CD4-positive, alpha-beta T cell treated with Interleukin-1 beta for 1 hour (primary cell): ENCODE measurements at places on chromosomes 1 and 21.

GRCh38 chr1:213714645-213715044 lies 273.1 kb upstream of the PROX1 start:
- no peak for DNase-seq

GRCh38 chr1:45895406-45895805 lies 92.0 kb downstream of the MAST2 start:
- DNase-seq: no peak

DNA sequence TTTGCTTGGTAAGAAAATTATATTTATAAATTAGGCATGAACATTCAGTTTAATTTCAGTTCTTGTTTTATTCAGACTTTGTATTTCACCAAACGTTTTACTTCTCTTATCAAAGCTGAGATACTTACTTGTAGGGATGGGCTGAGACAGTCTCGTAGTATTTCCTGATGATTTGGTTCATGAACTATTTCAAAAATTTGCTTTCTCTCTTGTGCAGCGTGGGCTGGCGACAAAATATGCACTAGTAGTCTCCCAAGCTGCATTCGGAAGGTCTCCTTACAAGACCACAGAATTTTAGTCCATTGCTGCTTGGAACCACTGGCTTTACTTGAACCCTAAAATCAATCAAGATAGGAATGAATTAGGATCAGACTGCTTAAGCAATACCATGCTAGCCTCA lies 91.7 kb upstream of the GNG4 start:
- no peak for DNase-seq

GRCh38 chr1:9228609-9229008 lies 6.0 kb upstream of the H6PD start:
- no peak for DNase-seq

DNA sequence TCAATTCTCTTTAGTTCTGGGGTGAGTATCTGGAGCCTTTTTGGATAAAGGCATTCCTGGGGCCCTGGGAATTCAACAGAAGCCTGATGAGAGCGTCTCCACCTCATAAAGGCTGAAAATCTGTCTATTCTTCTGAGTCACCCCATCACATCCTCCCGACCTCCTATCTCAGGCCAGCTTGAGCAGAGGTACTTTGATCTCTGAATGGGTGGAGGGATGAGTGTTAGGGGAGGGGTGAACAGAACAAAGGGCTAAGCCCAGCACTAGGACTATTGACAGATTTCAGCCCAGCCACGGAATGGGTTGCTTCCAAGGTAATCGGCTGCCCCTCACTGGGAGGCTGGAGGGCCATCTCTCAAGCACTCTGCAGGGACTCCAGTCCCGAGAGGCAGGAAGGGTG lies 2.5 kb upstream of the MYBPH start:
- DNase-seq: no peak

DNA sequence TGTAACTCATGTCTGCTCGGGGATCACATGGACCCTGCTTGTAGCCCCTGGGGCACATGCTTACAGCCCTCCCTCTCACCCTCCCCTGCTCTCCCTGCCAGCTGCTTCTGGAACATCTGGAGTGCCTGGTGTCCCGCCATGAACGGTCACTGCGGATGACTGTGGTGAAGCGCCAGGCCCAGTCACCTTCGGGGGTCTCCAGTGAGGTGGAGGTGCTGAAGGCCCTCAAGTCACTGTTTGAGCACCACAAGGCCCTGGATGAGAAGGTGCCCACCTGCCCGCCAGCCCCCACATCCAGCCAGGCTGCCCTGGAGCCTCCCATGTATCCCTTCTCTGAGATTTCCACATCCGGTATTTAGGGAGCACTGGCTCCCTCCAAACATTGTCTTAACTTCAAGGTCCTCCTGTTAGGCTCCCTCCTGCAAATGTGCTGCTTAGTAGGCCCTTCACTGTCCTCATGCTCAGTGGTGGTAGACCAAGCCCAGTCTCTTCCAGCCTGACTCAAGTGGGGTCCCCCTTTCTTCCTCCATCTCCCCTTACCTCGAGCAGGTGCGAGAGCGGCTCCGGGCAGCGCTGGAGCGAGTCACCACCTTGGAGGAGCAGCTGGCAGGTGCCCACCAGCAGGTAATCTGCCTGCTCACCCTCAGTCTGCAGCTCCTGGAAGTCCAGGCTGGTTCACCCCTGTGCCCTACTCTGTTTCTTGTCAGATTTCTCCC lies 17.7 kb downstream of the PPFIA4 start:
- no peak for DNase-seq

DNA sequence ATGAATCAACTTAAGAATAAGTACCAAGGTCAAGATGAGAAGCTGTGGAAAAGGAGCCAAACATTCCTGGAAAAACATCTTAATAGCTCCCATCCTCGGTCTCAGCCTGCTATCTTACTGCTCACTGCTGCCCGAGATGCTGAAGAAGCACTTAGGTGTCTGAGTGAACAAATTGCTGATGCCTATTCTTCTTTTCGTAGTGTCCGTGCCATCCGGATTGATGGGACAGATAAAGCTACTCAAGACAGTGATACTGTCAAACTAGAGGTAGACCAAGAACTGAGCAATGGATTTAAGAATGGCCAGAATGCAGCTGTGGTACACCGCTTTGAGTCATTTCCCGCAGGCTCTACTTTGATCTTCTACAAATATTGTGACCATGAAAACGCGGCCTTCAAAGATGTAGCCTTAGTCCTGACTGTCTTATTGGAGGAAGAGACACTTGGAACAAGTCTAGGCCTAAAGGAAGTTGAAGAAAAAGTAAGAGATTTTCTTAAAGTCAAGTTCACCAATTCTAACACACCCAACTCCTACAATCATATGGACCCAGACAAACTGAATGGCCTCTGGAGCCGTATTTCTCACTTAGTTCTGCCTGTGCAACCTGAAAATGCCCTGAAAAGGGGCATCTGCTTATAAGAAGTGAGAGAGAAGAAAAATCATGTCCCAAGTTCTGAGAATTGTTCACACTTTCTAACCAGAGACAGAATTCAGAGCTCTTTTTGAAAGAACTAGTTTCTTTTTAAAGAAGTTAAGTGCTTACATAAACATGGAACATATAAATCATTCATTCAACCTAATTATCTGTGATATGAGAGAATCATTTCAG lies 35.7 kb downstream of the TOR1AIP1 start:
- no peak for DNase-seq

GRCh38 chr1:41537788-41538351 lies 53.4 kb upstream of the EDN2 start:
- no peak for DNase-seq

- DNase-seq: no peak
Measured at GRCh38 chr1:100862591-100862990, 32.1 kb downstream of the EXTL2 start.

- DNase-seq: no peak
Measured at GRCh38 chr1:39117899-39118450, 86.5 kb upstream of the MACF1 start.

DNA sequence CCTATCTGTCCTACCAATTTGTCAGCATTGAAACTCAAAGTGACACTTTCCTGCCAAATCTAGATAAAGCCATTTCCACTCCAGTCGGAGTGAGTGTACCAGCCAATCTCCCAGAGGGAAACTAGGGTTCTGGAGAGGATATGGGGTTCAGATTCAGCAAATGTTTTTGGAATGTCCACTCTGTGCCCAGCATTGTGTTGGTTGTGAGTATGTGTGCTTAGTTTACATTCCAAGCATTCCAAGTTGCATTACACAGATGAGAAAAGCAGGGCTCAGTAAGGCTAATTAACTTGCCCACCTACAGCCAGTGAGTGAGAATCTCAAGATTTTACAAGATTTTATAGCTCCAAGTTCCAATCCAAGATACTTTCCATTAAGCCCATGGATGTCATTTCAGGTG lies 26.4 kb upstream of the RGS16 start:
- no peak for DNase-seq

GRCh38 chr1:230112131-230112701 lies 45.2 kb downstream of the GALNT2 start:
- peak; percentile 15 for DNase-seq

- DNase-seq: no peak
Measured at GRCh38 chr1:58815686-58816071, 31.8 kb upstream of the JUN start.

- peak; percentile 35 for DNase-seq
Measured at GRCh38 chr1:154863315-154864174, 6.5 kb downstream of the KCNN3 start.

- no peak for DNase-seq
Measured at GRCh38 chr1:26373789-26374188, 1.2 kb upstream of the ZNF683 start.

GRCh38 chr1:110235834-110236682 lies 25.9 kb downstream of the KCNC4 start:
- peak; percentile 28 for DNase-seq

DNA sequence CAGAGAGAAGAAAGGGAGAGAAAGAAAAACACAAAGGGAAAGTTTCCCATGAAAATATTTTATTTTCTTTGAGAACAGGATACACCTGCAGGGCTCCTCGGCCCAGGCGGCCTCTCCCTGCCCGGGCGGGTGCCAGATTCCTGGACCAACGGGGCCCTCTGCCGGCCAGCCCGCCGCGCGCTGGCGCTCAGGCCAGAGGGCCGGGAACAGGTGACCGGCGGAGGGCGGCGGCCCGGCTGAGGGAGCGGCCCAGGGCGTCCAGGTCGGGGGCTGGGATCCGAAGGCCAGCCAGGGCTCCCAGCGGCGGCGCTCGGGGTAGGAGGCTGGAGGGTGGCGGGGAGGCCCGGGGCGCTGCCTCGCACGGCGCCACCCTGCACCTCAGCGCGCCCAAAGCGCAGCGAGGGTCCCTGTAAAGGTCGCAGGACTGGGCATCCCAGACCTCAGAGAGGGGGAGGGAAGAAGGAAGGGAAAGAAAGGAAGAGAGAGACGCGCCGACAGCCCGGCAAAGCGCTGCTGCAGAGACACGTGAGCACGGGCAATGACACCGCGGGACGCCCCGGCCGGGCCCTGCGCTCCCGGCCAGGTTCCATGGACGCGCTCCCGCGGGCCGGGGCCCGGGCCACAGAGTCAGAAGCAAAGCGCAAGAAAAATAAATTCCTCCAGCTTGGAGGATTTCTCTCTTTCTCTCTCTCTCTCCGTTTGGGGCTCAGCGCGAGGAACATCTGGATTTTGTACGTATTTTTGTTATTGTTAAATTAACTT lies 927 bp downstream of the WNT9A start:
- DNase-seq: peak; percentile 70

DNA sequence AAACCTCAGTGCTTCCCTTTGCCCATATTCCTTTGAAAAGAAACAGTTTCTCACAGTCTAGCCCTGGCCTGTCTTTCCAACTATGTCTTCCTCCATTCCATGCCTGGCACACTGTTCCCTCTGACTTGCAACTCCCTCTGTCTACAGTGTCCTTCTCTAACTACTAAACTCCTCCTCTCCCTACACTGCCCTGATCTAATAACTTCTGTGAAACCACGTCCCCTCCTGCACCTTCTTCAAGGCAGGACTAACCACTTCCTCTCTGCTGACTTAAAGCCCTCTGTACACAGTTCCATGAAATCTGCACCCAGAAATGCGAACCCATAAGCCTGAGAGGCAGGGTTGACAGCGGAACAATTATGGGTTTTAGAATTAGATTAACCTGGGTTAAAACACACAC lies 62.2 kb upstream of the ATP1B1 start:
- DNase-seq: peak; percentile 56

DNA sequence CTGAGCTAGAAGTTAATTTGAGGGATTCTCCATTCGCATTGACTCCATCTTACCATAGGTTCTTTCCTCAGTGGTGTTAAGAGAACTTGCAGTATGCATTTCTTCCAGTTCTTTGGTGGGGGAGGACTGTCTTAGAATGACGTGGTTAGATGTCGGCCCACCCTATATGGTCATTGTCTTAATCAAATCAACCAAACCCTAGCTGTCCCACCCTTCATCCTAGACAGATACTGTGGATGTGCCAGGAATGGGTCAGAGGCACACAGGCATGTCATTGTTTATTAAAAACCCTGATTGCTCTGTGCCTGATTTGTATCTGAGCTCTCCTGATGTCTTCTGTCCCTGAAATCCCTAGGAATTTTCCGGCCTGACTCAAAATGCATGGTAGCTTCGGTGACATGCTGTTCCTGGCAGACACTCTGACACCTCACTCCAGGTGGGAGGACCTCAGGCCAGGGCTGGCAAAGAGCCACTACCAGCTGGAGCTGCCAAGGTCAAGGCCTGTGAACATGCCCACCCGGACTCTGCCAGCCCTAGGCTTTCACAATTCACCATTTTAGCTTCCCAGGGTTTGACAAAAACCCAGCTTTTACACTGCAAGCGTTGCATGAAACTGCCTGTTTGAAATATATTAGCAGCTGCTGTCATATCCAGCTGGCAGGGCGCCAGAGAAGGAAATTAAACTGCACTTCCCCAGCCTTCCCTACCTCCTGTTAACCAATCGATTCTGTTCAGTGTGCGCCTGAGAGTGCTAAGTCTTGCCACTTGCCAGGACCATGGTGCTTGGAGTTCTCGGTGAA lies 134.0 kb downstream of the FAM78B start:
- DNase-seq: no peak

GRCh38 chr21:44517175-44517899 lies 22.7 kb downstream of the KRTAP10-1 start:
- no peak for DNase-seq

DNA sequence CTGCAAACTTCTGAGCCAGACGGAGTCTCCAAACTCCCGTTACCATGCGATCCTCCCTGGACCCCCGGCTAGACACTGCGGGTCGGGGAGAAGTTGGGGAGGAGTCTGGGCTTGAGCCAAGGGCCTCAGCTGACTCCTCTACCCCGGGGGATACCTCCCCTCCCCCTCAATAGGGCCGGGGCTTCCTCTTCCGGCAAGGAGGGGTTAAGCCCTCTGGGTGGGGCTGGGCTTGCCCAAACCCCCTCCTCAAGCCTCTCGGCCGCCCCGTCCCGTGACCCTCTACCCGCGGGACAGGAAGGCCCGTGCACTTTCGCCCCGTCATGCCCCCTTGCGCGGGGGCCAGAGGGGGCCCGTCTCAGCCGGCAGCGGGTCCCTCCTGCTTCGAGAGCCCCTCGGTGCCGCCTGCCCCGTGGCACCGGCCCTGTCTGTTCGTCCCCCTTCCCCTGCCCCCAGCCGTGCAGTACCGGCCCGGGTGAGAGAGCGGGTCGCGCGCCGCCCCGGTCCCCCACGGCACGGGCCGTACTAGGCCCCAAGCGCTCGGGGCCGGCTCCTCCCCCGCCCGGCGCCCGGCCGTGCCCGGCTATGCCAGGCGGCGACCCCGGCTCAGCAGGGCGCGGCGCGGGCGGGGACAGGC lies 652 bp downstream of the ARL8A start:
- DNase-seq: no peak

GRCh38 chr1:8217011-8217711 lies 100.8 kb upstream of the SLC45A1 start:
- DNase-seq: peak; percentile 13

GRCh38 chr1:89699451-89699986 lies 66.6 kb downstream of the LRRC8C start:
- no peak for DNase-seq

DNA sequence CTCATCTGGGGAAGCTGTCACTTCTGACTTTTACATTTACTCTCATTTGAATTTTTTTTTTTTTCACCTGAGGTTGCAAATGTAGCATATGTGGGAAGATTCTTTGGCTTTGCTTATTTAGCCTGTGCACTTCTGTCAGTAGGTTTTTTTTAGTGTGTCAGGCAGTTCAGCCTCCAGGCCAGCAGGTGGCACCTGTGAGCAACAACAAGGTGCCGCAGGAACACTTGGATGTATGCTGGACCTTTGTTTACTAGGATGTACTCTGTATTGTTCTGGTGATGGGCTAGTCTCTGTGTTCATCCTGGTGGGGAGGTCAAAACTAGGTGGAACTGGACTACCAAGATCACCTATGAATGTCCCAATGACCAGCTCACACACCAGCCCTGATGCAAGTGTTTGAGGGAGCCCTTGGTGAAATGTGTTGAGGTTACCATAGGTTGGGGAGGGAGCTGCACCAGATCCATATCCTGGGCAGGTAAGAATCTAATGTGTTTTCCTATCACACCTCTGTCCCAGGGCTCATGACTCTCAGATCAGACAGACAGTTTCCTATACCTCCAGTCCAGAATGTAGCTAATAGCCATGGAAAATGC lies 618.2 kb downstream of the BRINP3 start:
- no peak for DNase-seq
